A549 treated with ZK216348 at 1 μM for 4 hours (cell line): ENCODE measurements at places on chromosomes 3 and 15. TPM values are rescaled to one million over a fixed set of nuclear protein-coding genes. Genes with fewer than 3 reads are reported as not detected.

ROBO1 gene
- 11.9 to 20.0 TPM (median 16.2 TPM) in 5 replicates for total RNA-seq

GPR160 gene
- 1.1 to 2.4 TPM (median 1.9 TPM) in 5 replicates for total RNA-seq

LRRC2 gene
- total RNA-seq = not detected in 5 replicates

GNAI2 gene
- 33.0 to 49.5 TPM (median 48.7 TPM) in 5 replicates for total RNA-seq

ZCWPW2 gene
- total RNA-seq = not detected in 5 replicates

VGLL3 gene
- total RNA-seq = 4.4 to 15.5 TPM (median 8.1 TPM) in 5 replicates

ITIH3 gene
- total RNA-seq = not detected in 5 replicates

ANKRD63 gene
- total RNA-seq = 0.21 to 0.67 TPM (median 0.35 TPM) in 4 of 5 replicates, not detected in the other

ADAMTSL3 gene
- total RNA-seq = 0.11 to 1.1 TPM (median 0.33 TPM) in 5 replicates

PROK2 gene
- not detected in 5 replicates for total RNA-seq

GPR171 gene
- total RNA-seq = not detected in 5 replicates

PLOD2 gene
- 75.4 to 142 TPM (median 121 TPM) in 5 replicates for total RNA-seq

NDN gene
- 0.07 to 0.28 TPM (median 0.19 TPM) in 3 of 5 replicates, not detected in the others for total RNA-seq

AP4E1 gene
- total RNA-seq = 5.1 to 10.0 TPM (median 9.7 TPM) in 5 replicates

SMAD6 gene
- total RNA-seq = 15.1 to 29.1 TPM (median 25.0 TPM) in 5 replicates

PDE8A gene
- 24.1 to 31.6 TPM (median 28.0 TPM) in 5 replicates for total RNA-seq

PFKFB4 gene
- 10.8 to 18.0 TPM (median 13.9 TPM) in 5 replicates for total RNA-seq

ZNF619 gene
- 1.6 to 2.8 TPM (median 1.8 TPM) in 5 replicates for total RNA-seq

SMCO1 gene
- not detected in 5 replicates for total RNA-seq

AP3B2 gene
- total RNA-seq = 0.41 to 1.7 TPM (median 0.88 TPM) in 5 replicates

WDR72 gene
- total RNA-seq = 4.2 to 6.9 TPM (median 6.7 TPM) in 5 replicates

SELENOK gene
- 16.3 to 39.3 TPM (median 20.6 TPM) in 5 replicates for total RNA-seq

GANC gene
- total RNA-seq = 5.6 to 11.0 TPM (median 6.8 TPM) in 5 replicates

POLQ gene
- total RNA-seq = 6.3 to 7.9 TPM (median 7.2 TPM) in 5 replicates

GABRG3 gene
- total RNA-seq = 0.36 to 1.4 TPM (median 0.42 TPM) in 5 replicates

MASP1 gene
- not detected in 5 replicates for total RNA-seq

GAP43 gene
- not detected in 5 replicates for total RNA-seq

GOLGA8G gene
- total RNA-seq = not detected in 5 replicates

PIGBOS1 gene
- total RNA-seq = 14.7 to 34.7 TPM (median 25.2 TPM) in 5 replicates

GABRR3 gene
- not detected in 5 replicates for total RNA-seq

POPDC2 gene
- total RNA-seq = 0.13 to 0.73 TPM (median 0.37 TPM) in 4 of 5 replicates, not detected in the other

MFGE8 gene
- 246 to 370 TPM (median 307 TPM) in 5 replicates for total RNA-seq

ACP3 gene
- not detected in 5 replicates for total RNA-seq

ANKRD34C gene
- not detected in 5 replicates for total RNA-seq
